ENCODE measurements at places on chromosomes 4 and X.

- no peak for DNase-seq
Measured at GRCh38 chr4:1802151-1802715, 9.1 kb downstream of the FGFR3 start.

DNA sequence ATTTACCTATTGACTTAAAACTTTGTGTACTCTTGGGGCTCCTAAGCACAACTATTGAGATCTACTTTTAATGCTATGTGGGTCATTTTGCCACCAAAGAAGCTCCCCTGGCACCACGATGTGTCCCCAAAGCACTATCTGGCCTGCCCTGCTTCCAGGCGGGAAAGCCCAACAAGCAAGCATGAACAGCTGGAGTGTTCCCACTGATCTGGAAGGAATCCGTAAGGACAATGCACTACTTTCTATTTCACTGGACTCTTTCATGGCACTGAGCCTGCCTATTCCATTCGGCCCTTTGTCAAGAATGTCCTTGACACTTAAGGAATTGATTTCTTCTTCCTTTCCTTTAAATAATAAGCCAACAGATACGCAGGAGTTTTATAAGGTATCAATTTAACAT lies 38.8 kb downstream of the GRIA3 start:
- no peak for DNase-seq

- DNase-seq, result no peak
Measured at GRCh38 chr4:1939664-1940509, 68.7 kb downstream of the NSD2 start.

GRCh38 chrX:121504153-121504552 lies 456.7 kb downstream of the GLUD2 start:
- peak; percentile 36 for DNase-seq

All from common myeloid progenitor, CD34-positive (primary cell).